ENCODE measurements at places on chromosomes 12 and 14.

DNA sequence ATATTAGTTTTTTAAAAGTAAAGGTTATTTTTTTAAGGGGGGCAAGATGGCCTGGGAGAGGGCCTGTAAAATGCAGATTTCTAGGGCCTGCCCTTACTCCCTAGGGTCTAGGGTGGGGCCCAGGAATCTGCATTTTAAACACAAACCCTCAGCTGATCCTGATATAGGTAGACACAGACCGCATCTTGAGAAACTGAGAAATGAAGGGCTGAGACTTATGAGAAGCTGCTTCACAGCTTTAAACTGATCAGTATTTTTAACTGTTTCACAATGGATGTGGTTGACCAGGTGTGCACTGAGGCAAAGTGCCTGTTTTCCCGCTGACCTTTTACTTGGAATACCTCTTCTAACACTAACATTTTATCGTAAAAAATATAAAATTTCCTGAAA lies 84.0 kb downstream of the CCDC88C start:
- DNase-seq: no peak

DNA sequence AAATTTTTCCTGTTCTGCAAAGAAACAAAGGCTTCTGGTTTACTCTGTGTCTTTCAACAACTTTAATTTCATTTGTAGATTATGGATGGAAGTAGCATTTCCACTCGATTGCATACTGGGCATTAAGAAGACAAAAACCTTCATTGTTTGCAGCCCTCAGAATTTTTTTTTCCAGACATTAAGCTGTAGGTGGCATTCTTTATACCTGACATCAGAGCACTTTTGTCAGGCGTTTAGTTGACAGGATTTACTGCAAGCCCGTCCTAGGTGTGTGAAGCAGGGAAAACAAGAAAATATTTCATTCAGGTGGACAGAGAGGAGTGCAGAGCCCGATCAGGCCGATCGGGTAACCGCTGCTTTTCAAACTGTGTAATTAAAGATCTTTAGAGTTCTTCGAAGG lies 107.5 kb downstream of the TMEM260 start:
- DNase-seq: no peak

DNA sequence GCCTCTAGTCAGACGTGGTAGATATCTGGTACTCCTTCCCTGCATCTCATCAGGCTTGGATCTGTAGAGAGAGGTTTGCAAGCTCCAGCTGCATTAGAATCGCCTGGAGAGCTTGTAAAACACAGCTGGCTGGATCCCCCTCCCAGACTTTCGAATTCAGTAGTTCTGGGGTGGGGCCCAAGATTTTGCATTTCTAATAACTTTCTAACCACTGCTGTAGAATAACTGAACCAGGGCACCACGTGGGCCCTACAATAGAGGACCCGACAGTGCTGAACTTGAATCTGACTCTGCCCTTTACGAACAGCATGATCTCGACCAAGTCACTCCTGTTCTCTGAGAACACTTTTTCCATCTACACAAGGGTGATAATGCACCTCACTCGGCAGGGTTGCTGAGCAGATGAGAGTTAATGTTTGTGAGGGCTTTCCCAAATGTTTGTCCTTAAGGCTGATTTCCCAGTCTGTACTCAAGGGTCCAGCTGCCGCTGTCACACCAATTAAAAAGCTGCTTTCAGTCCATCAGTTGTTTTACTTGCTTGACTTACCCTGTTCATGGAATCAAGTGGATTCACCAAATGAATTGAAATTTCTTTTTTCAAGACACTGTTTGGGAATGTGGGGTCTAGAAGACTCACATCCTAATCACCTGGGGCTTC lies 86.6 kb upstream of the SLC24A4 start:
- DNase-seq: no peak

- DNase-seq: no peak
These were observed 703 bp downstream of the ASCL4 start for GRCh38 chr12:107775093-107775721.

DNA sequence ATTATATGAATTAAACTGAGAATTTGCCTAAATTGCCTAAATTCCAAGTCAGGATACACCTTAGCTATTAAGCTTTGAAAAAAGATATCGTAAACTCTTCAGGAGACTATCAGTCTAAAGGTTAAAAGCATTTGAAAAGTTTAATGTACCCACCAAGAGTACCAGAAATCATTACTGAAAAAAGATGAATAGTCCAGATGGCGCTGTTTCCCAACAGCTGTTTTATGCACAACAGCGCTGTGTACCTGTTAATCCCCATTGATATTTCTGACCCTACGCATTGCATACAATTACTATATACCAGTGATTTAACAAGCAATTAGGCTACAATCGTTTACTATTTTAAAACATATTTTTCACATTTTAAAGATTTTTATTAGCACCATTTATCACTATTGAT lies 185.0 kb downstream of the PLCZ1 start:
- no peak for DNase-seq
